Myocyte (in vitro differentiated cells): ENCODE measurements at places on chromosomes 5 and 9. TPM values are rescaled to one million over a fixed set of nuclear protein-coding genes. Genes with fewer than 3 reads are reported as not detected.
A peak's percentile ranks its signal among the peaks of the same experiment; 100 is the strongest.

DNA sequence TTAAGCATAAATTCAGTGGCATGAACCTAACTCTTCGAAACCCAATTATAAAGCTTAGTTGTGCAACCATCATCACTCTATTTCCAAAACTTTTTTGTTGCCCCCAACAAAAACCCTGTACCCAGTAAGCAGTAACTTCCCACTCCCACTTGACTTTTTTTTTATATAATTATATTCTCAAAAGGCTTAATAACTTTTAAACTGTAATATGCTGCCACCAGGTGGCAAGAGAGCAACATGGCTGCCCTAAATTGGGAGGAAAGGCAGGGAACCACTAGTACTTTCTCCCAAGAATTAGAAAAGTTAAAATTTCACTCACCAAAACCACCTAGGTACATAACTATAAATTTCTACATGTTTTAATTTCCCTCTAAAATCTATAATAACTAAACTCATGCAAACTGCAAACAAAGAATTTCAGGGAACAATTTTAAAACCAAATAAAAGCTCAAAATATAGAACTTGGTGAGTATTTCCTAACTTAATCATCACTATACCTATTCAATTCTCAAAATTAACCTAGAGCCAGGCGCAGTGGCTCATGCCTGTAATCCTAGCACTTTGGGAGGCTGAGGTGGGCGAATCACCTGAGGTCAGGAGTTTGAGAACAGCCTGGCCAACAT is 50.2 kb upstream of the RNF38 start:
- DNase-seq, result peak; percentile 69

GRCh38 chr5:149605998-149606724 is 24.9 kb downstream of the ARHGEF37 start:
- peak; percentile 91 for DNase-seq

- DNase-seq, result no peak
Measured at GRCh38 chr5:141343242-141343952, at the start of gene PCDHGA3. Gene PCDHGA3 (plus strand): TSS chr5:141343829. CDS start chr5:141344034, 205 bp downstream.

Gene ZNF879
- 4.8 and 9.1 TPM in 2 replicates for total RNA-seq

DNA sequence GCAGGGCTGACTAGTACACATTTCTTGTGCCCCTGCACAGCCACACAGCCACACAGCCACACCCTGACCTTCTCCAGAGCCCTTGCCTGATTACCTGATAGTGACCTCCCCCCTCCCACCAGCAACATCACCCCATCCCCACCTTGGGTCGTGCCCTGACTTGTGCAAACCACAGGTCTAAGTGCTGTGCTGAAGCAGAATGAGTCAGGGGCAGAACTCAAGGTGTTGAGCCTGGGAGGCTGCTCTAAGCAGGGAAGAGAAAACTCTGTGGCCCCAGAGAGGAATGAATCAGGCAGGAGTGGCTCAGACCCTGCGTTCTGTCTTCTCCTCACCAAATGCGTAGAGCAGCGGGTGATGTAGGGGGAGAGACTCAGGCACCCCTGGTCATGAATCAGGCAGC is 24.3 kb upstream of the FAT2 start:
- DNase-seq, result no peak

DNA sequence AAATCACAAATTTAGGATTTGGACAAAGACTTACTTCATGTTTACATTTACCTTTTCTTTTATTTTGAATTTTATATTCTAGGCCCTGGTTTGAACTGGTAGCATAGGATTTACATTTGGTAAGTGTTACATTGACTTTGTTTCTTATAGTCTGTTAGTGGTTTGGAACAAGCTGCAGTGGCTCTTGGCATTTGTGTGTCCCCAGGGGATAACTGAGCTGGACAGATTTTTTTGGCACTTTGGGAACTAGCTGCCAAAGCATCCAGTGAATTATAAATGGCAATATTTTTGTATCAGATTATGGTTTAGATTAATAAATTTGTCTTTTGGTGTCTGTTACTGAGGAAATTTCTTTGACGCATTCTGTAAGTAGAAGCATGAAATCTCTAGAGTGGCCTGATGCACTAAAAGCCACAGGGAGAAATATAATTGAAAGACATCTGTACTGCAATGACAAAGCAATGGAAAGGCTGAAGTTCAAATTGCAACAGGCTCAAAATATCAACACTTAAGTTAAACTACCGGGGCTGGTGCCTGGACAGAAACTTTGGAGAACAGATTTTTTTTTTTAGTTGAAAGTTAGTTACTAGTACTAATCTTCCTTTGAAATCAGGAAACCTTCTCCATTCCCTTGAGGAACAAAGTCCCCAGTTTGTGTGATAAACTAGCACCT is 107.6 kb upstream of the PLCXD3 start:
- DNase-seq, result no peak

Gene PSAT1
- 47.0 and 48.0 TPM in 2 replicates for total RNA-seq

Gene GFI1B
- total RNA-seq, result 0.10 TPM in 1 of 2 replicates, not detected in the other

Gene ABO
- not detected in 2 replicates for total RNA-seq

DNA sequence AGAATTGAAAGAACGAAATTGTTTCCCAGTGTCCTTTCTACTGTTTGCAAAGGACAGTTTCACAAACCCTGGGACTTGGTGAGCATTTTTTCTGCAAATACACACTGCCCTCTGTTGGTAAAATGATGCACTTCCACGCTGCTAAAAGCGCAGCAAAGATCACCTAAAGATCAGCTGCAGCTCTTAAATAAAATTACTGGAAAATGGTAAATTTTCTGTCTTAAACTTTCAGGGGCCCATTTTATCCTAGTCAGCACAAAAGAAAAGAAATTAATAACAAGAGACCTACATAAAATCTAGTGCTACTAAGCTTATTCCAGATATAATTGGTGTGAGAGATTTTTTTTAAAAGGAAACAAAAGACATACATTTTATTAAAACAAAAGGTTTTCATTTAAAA is 566.0 kb downstream of the CAAP1 start:
- DNase-seq, result peak; percentile 77

Gene CSF2
- total RNA-seq, result not detected in 2 replicates

Gene KIF12
- not detected in 2 replicates for total RNA-seq

- no peak for DNase-seq
Measured at GRCh38 chr9:8816361-8816760, 1016.8 kb upstream of the DMAC1 start.

DNA sequence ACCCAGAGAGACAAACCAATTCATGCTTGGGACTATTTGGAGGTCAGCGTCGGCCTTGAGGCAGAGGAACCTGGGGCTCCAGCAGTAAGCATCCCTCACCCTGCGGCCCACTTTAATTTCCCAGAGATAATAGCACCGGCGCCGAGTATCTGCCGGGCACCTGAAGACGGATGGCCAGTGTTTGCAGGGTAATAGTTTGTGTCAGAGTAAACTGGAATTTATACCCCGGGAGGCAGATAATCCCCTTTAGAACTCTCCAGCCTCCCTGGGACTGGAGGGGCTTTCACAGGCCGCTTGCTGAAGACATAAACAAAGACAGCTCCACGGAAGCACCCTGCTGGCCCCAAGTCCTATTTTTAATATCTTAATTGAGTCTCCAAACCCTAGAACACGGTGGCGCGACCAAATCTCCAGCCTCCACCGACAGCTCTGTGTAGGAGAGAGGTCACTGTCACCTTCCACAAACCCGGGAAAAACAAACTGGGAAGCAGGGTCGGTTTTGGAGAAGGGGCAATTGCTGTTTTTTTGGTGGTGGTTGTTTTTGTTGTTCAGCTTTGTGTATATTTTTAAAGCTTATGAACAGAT is 17.4 kb upstream of the FCN1 start:
- no peak for DNase-seq

DNA sequence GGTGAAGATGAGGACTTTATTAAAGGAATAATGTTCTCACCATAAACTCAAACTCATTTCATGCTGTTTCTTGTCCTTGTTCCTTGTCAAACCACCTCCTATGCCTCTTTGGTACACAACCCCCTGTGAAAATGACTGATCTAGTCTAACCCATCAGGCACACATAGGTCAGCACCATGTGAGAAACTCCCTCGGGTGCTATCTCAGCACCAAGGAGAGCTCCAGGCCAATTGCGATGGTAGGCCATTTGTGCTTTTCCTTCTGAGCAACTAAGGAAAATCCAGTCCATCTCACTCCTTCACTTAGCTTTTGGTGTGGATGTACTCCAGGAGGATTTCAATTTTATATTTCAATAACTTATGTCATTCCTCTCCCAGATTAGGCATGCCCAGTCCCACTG is 199.8 kb downstream of the ZNF608 start:
- peak; percentile 79 for DNase-seq

Gene ARID3C
- total RNA-seq, result 0.16 TPM in 1 of 2 replicates, not detected in the other

- DNase-seq, result peak; percentile 26
Measured at GRCh38 chr9:108664309-108665255, 191.2 kb downstream of the ACTL7B start.

GRCh38 chr9:12185856-12186255 is 507.3 kb upstream of the TYRP1 start:
- DNase-seq, result no peak

Gene ACOT12
- not detected in 2 replicates for total RNA-seq

DNA sequence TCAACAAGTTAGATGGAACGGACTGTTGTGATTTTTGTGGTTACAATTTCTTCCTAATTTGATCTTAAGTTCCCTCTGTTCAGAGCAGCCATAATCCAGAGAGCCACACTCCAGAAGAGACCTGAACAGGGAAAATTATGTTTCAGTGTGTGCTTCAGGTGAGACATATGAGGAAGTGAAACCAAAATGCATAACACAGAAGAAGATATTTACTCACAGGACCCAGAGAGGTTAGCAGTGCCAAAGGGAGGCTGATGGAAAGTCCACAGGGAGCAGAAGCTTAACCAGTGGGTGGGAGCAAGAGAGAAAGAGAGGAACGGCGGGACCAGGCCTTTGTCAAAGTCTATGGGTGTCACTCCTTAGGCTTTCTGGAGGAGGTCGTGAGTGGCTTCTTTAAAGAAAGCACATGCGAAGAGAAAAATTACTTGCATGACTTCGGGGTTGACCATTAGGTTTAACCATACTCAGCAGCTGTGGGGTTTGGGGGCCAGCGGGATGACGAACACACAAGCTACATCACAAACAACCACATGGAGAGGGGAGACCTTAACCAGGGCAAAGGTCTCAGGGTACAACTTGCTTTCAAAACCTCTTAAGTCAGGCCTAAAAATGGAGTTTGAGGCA is 141.4 kb downstream of the MED10 start:
- no peak for DNase-seq

DNA sequence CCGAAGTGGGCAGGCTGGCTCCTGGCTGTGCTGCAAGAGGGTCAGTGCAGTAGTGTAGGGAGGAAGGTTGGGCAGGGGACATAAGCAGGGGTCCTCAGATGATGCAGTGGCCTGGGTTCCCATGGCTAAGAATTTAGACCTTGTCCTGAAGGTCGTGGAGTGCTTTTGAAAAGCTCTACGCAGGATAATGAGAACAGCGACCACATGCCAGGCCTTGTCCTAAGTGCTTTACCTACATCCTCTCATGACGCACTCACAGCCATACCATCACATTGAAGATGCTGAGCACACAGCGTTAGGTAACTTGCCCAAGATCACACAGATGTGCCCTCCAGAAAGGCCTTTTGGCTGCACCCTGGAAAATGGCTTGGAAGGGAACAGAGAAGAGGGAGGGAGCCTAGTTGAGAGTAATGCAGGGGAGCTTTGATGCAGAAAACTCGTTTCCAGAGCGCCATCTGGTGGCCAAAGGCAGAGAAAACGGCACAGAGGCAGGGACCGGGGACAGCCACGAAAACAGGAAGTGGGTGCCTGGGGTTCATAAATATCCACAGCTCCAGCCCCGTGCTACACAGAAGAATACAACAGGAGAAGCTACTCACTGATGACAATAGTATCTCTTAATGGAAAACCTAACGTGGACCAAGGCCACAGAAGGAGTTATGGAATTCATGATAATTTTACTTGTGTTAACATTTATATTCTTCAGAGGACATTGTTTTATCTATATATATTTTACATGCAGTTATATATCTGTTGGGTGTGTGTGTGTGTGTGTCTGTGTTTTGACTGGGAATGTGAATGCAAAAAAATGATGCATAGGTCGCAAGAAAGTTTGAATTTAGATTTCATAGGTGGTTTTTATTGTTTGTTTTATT is 2.7 kb upstream of the PCDH12 start:
- DNase-seq, result peak; percentile 96

DNA sequence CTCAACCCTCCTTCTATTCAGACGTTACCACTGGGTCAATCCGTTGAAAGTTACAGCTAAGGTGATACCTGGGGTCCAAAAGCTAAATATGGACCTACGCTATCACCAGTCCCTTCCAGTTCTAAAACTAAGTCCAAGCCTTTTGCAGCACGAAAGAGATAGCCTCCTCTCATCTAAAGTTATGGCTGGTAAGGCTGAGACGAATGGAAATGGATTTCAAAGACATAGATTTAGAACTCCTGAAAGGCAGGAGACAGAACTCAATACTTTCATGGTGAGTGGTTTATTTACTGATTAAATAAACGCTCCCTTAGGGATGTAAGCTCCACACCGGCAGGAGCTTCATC is 751 bp upstream of the RIC1 start:
- no peak for DNase-seq
